T-helper 2 cell (primary cell): ENCODE measurements at places on chromosomes 7 and 10.

- no peak for DNase-seq
These were observed 30.7 kb upstream of the AQP1 start for GRCh38 chr7:30880941-30881340.

DNA sequence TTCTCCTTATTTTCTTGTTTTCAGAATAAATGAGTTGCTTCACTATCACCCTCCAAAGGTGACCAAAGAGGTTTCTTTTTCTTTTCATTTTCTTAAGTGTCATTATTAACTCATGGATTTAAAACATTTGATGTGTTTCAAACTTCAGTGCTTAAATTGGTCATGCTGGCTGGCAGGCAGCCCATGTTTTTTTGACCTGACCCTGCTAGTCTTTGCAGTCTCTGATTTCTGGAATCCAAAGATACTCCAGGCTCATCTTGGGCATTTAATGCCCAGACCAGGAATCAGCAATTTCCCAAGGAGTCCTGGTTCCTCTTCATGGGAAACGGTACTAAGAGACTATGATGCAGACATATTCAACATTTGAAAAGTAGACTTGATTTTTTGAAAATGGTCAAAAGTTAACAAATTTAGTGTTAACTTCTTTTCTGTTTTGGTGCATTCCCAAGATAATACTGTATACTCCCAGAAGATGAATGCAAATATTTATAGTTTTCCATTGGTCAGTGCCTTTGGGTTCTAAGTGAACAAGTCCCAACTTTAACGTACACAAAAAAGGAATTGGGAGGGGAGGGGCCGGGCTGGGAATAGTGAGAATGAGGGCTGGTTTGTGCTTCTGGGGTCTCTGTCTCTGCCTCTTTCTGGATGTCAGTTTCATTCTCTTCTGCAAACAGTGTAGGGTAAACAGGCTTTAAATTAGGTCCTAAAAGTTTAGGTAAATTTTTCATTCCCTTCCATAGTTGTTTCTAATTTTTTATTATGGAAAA lies 19.8 kb downstream of the NUB1 start:
- no peak for DNase-seq

DNA sequence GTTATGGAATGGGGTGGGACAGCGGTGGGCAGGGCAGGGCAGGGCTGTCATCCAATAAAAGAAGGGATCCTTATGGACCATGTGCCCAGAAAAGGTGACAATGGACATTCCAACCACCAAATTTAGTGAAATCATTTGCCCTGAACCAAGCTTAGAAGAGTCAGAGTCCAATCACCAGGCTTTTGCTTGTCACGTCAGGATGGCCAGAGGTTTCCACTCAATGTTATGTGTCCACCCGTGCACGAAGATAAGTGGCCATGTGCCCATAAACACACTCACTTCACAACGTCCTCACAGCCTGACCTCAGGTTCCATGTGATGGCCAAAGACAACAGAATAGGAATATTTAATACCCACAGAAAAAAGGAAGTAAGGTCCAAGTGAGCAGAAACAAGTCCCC lies 36.6 kb upstream of the PLPP4 start:
- no peak for DNase-seq

DNA sequence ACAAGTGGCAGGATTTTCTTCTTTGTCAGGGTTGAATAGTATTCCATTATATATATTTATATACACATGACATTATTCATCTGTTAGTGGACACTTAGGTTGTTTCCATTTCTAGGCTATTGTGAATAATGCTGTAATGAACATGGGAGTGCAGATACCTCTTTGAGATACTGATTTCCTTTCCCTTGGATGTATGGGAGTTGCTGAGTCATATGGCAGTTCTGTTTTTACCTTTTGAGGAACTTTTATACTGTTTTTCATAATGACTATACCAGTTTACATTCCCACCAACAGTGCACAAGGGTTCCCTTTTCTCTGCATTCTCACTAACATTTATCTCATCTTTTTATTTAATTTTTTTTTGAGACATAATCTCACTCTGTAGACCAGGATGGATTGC lies 1.8 kb upstream of the CLCN1 start:
- DNase-seq, result no peak

- no peak for DNase-seq
These were observed 128.4 kb upstream of the PLPP4 start for GRCh38 chr10:120328647-120329046.

- DNase-seq, result no peak
These were observed 205.9 kb downstream of the SKAP2 start for GRCh38 chr7:26658389-26659084.

GRCh38 chr7:158973941-158974785 lies 117.8 kb downstream of the DYNC2I1 start:
- DNase-seq, result no peak

GRCh38 chr10:68237173-68237572 lies 5.3 kb upstream of the ATOH7 start:
- DNase-seq, result no peak
